Omental fat pad (tissue), 4 donors: ENCODE measurements at places on chromosomes 6 and 20.
A peak's percentile ranks its signal among the peaks of the same experiment; 100 is the strongest.

GRCh38 chr6:93398723-93399122 lies 20.6 kb downstream of the EPHA7 start:
- no peak for DNase-seq

DNA sequence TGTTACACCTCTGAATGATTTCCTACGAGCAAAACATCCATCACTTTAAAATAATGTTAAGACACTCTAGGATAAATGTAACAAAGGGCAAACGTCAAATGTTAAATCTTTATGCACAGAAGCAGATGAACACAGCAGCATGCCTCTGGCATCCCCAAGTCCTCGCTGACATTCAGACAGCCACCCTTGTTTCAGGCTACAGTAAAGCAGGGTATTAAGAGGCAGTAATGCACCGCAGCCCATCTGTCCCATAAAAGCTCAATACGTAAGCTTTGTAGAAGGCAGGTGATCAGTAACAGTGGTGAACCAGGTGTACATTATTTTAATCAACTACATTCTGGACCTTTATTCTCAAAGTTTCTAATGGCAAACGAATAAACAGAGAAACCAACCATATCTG lies 64.8 kb downstream of the PPP1R3G start:
- no peak for DNase-seq

GRCh38 chr6:146389740-146390139 lies 153.9 kb upstream of the RAB32 start:
- no peak for DNase-seq

GRCh38 chr6:135566311-135567068 lies 69.0 kb upstream of the AHI1 start:
- no peak for DNase-seq

GRCh38 chr6:124040655-124041054 lies 237.0 kb downstream of the NKAIN2 start:
- no peak for DNase-seq

- DNase-seq = no peak
These were observed 7.6 kb upstream of the EXOC2 start for GRCh38 chr6:700490-700889.

GRCh38 chr6:5132731-5133130 lies 47.6 kb downstream of the PPP1R3G start:
- DNase-seq = peak; percentile 28

DNA sequence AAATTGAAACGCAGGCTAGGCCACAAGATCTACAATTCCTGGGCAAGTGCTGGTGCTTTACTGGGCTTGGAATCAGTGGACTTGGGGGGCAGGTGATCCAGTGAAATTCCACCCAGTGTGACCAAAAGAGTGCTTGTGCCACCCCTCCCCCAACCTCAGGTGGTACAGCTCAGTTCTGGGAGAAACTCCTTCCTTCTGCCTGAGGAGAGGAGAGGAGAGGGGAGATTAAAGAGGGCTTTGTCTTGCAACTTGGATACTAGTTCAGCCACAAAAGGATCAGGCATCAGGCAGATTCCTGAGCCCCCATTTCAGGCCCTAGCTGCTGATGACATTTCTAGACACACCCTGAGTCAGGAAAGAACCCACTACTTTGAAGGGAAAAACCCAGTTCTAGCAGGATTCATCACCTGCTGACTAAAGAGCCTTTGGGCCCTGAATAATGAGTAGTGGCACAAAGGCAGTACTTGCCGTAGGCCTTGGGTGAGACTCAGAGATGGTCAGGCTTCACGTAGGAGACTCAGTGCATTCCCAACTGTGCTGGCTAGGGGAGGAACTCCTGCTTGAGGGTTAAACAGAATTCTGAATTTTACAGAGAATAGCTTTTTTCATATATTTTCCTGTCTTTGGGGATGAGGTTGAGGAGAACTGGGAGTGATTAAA lies 446.7 kb downstream of the BMP2 start:
- no peak for DNase-seq

- no peak for DNase-seq
These were observed 7.2 kb upstream of the C6orf141 start for GRCh38 chr6:49543087-49543858.

- DNase-seq = no peak
These were observed 36.7 kb downstream of the HUS1B start for GRCh38 chr6:620166-620565.

DNA sequence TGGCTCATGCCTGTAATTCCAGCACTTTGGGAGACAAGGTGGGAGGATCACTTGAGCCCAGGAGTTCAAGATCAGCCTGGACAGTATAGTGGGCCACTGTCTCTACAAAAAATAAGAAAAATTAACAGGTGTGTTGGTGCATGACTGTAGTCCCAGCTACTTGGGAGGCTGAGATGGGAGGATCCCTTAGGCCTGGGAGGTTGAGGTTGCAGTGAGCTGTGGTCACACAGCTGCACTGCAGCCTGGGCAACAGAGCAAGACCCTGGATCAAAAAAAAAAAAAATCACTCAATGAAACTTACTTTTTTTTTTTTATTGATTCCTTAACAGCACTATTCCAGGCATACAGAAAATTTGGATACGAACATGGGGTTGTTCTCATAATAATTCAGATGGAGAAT lies 14.0 kb downstream of the CDKAL1 start:
- no peak for DNase-seq

DNA sequence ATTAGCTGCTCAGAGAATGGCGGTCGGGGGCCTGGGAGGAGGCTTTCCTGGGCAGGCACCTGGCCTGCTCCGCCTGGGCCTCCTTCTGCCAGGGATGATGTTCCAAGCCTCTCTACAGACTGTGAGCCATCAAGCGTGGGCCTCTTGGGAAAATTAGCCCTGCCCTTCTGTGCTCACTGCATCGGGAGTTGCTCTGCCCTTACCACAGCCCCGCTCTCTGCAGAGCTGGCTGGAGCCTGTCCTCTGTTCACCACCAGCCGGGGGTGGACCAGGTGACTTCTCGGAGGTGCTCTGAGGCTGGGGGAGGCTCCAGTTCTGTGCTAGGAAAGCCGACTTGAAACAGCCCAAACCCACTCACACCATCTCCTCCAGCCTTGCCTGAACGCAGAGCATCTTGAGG lies 24.2 kb downstream of the MDGA1 start:
- DNase-seq = no peak

- no peak for DNase-seq
These were observed 76.3 kb upstream of the SGK1 start for GRCh38 chr6:134394208-134394607.

- DNase-seq = no peak
These were observed 106.7 kb downstream of the UNC5CL start for GRCh38 chr6:40932366-40932765.

GRCh38 chr6:17197607-17198006 lies 83.6 kb upstream of the RBM24 start:
- no peak for DNase-seq

- DNase-seq = no peak
These were observed 445.7 kb downstream of the EPM2A start for GRCh38 chr6:145289573-145289972.

- no peak for DNase-seq
These were observed 23.9 kb upstream of the B3GAT2 start for GRCh38 chr6:70980727-70981126.

- no peak for DNase-seq
These were observed 816 bp downstream of the UNC5CL start for GRCh38 chr6:41038205-41038604.

DNA sequence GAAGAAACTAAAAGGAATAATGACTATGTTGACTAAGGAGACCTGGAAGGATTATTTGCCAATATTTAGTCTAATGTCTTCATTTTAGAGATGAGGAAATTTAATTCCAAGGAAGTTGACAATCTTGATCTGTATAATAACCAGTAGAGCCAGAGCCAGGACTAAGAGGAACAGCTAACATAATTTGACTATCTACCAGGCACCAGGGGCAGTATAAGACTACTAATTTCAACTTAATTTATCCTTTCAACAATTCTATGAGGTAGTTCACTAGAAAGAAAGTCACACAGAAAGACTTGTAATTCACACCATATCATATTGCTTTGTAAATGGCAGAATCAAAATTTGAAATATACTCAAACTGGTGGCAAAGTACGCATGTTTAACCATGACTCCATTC lies 273.0 kb upstream of the STXBP5 start:
- no peak for DNase-seq

GRCh38 chr6:141244366-141244765 lies 888.4 kb upstream of the GJE1 start:
- DNase-seq = no peak

- DNase-seq = no peak
These were observed 1237.5 kb upstream of the MAP3K7 start for GRCh38 chr6:91824331-91824730.

- no peak for DNase-seq
These were observed 304.9 kb downstream of the CDH26 start for GRCh38 chr20:60262967-60263603.

DNA sequence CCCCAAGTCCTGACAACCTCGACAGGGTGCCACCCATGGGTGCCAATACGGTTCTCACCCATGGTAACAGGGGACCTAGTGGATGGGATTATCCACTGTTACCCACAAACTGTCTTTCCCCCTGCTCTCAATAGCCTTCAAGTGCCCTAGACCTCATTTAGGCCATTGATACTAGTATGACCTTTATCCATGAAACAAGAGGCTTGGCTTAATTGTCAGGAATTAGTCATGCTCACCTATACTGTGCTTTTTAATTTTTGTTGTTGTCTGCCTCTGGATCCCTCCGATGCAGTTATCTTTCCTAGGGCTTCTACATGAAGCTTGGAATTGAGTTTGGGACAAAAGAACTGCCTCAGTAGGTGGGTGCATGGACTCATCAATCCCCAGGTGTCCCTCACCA lies 11.8 kb upstream of the IL22RA2 start:
- DNase-seq = no peak

- DNase-seq = no peak
These were observed 236.0 kb upstream of the STXBP5 start for GRCh38 chr6:146968041-146968760.

DNA sequence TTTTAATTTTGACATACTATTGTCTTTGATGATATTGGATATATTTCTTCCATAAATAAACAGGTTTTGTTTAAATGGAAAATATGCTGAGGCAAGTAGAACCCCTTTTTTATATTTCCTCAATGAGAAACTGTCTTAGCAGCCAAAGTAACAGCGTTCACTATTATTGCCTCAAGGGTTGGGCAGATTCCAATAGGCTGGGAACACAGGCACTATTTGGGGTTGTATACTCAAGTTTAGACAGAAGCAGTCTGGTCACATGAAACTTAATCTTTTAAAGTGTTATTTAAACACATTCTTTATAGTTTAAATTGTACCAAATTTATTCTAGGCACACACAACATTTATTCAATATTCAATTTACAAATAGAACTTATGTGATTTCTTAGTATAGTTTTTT lies 520.2 kb downstream of the EYS start:
- DNase-seq = no peak

- DNase-seq = no peak
These were observed 134.5 kb upstream of the SMLR1 start for GRCh38 chr6:130692659-130693058.

DNA sequence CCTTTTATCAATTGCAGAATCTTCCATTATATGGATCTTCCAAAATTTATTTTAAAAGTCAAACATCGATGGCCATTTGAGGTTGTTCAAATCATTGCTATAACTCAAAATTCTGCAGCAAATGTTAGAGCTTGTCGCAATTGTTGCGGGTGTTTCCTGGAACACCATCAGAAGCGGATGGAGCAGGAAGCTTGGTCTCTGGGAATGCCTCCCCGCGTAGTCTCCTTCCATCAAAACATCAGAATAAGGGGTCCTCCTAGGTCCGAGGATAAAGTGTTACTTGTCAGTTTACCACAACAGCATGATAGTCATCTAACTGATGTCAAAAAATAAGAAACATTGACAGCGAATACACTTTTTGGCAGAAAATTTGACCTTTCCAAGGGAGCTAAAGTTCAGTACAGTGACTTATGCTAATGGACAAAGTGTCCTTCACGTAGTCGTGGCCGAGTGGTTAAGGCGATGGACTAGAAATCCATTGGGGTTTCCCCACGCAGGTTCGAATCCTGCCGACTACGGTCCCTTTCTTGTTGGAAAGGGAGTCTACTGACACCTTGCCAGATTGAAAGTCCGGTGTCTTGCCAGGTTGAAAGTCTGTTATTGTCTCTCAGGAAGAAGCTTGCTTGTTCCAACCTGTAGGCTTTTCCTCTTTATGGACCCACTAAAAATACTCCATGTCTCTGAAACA lies 59.0 kb upstream of the ZNF184 start:
- no peak for DNase-seq

DNA sequence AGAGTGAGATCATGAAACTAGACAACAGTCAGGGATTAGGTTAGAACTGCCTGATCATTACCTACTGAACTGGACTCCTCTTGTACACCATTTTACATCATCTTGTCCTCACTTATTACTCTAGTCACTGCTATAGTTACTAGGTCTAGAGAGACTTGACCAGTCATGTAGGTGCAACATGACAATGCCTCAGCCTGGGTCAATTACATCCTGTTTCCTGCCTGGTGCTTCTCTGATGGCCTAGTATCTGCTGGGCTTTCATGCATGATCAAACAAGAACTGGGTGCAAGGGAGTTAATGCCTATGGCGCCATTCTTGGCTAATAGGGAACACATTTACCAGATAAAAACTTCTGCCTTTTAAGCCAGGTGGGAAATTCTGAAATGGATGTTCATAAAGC lies 39.2 kb upstream of the MMS22L start:
- DNase-seq = no peak

DNA sequence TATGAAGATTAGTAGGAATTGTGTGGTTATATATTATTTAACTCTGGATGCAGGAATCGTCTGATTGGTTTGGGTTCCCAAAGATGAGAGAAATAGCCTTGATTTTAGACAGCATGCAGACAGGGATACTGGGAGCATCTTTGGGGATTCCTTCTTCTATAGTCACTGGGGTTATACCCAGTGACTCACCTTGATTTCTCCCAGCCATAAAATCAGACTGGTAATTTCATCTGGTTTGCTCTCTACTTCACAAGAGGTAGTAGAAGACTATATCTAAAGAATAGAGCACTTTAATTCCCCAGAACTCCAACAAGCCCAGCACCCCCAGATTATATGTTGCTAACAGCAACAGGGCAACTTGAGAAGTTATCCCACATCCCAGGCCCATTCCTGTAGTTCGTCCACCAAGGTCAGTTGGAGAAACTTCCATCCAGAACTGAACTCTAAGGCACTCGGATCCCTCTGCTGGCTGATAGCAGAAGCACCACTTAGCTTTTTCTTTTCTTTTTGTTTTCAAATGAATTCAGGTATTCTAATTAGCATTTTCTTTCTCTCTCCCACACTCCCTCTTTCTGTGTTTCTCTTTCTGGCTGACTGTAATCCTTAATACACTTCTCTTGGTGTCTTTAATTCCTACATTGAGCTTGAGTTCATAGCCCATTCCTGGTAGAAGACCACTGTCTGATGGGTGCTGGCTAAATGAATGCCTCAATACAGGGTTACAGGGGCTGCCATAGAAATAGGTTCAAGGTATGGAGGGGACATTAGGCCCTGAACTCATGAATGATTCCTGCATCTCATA lies 20.4 kb upstream of the EFHC1 start:
- DNase-seq = no peak

GRCh38 chr6:92538926-92539325 lies 880.4 kb downstream of the EPHA7 start:
- no peak for DNase-seq

- DNase-seq = no peak
These were observed 12.4 kb downstream of the UQCC2 start for GRCh38 chr6:33699131-33699530.
